ENCODE measurements at places on chromosomes 13 and 19.
A peak's percentile ranks its signal among the peaks of the same experiment; 100 is the strongest.

GRCh38 chr19:54478677-54479266 lies 5.7 kb upstream of the CDC42EP5 start:
- peak; percentile 65 for DNase-seq

GRCh38 chr13:30864433-30865122 lies 41.5 kb upstream of the MEDAG start:
- no peak for DNase-seq

- no peak for DNase-seq
Measured at GRCh38 chr13:113845055-113845454, 18.8 kb downstream of the GAS6 start.

DNA sequence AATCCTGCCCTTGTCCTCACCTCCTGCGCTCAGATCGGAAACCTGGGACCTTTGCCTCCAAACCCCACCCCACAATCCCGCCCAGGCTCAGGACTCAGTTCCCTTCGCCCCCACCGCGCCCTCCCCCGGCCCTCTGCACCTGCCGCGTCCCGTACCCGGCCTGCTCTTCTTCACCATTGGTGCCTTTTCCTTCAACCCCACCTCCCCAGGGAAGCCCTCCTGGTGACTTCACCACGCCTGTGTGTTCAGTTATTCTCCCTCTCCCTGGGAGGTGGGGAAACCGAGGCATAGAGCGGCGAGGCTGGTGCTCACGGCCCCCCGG lies 19.3 kb upstream of the TCF3 start:
- DNase-seq: no peak

GRCh38 chr19:3024870-3025548 lies 4.1 kb downstream of the TLE2 start:
- DNase-seq: peak; percentile 45

DNA sequence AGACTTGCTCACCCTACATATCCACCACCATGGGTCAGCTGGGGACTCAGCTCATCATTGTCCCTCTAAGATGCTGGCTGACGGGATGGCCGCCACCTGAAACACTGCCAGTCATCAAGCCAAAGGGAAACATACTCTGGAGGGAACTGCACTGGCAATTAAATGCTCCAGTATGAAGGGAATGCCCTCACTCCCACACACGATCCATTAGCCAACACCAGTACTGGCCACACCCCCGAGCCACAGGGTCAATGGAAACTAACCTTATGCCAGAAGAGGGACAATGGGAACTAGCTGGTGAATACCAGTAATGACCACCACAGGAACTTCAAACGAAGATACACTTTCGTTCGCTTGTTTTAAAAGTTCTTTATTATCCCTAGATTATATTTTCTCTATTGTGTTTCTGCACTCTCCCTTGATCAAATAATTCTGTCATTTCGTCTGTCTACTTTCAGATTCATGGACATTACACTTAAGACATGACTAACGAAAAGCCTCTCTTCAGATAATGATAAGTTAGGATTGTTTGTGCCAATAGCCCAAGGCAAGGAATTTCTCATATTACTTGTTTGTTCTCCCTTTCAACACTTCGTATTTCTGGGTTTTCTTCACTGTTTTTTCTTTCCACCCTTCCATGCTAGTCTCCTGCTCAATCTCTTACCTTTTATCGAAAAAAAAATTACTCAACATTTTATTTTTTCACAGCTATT lies 1.7 kb upstream of the ZNF507 start:
- no peak for DNase-seq

DNA sequence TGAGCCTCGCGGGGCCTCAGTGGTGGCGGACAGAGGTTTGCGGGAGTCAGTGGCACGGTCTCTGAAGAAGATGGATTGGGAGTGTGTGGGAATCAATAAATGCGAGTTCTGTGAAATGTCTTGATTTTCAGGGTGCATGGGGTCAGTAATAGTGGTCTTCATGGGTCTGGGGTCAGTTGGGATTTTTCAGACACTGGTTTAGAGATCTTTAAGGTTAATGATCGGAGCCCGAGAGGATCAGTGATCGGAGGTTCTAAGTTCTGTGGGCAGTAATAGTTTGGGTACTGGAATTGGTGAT lies 377 bp downstream of the ZNF793 start:
- DNase-seq: no peak

DNA sequence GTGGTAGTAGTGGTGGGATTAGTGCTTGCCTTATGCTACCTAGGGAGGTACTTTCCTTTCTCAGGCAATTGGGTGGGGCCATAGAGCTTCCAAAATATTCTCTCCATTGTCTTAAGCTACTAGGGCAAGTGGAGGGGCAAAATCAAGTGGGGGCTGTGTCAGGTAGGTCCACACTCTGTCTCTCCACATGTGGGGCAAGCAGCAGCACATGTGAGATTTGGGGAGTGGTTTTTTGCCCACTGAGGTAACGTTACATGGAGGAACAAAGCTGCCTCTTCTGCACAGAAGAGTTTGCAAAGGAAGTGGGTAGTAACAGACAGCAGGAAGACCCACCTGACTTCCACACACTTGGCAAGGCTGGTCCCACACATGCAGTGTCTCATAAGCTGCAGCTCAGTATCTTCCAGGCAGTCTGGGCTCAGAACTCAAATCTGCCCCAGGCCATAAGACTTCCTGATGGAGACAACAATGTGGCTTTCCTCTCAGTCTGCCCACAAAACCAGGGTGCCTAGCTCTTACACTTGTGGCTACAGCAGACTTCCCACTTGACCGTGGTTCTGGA lies 1581.5 kb upstream of the PCDH20 start:
- DNase-seq: no peak

GRCh38 chr13:61592489-61592888 lies 176.8 kb upstream of the PCDH20 start:
- DNase-seq: no peak

GRCh38 chr19:4086411-4086867 lies 19.7 kb upstream of the ZBTB7A start:
- DNase-seq: no peak

DNA sequence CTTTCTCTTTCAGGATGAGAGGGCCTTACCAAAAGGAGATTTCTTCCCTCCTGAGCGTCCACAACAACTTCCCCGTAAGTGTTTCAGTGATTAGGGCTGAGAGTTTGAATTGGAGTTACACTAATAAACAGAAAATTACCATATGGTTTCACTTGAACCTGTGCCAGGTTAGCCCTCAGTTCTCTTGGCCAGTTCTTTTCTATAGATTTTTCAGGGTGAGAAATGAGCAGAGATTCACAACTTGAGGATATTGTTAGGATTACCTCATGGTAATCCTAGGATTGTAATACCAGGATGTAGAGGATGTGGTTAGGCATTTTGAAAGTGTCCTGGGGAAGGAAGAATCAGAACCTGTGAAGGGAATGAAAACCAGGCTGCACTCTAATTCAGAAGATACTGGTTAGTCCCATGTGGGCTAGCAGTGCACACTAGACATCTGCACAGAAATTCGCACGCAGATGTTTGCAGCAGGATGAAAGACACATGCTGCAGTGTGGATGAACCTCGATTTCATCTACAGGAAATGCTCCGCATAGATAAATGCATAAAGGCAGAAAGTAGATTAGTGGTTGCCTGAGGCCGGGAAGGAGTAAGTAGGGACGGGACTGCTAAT lies 24.1 kb downstream of the HNRNPM start:
- DNase-seq: no peak
